LHCN-M2 (cell line): ENCODE measurements at places on chromosomes 2 and 18.

DNA sequence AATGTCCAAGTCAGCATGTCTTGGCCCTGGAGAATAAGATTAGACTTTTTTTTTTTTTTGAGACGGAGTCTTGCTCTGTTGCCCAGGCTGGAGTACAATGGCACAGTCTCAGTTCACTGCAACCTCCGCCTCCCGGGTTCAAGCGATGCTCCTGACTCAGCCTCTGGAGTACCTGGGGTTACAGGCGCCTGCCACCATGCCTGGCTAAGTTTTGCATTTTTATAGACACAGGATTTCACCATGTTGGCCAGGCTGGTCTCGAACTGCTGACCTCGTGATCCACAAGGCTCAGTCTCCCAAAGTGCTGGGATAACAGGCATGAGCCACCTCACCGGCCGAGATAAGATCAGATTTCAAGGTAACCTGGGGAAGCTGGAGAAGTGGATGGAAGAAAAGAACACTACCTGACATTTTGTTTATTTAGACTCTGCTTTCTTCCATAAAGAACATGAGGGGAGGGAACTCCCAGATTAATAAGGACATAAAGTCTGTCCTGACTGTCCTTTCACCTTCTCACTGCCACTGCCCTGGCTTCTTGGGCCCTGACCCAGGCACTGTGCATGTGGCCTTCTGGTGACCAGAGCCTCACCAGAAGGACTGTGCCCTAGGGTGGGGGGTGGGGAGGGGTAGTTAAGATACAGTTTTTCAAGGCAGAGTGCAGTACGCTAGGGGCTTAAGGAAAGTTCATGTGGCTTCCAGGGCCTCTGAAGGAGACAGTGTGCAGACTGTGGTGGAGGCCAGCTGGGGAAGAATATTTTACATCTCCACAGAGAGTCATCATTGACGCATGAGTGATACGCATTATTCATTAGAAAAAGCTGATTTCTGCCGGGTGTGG lies 4.8 kb upstream of the IMPA2 start:
- DNase-seq = peak; percentile 66

GRCh38 chr2:179037807-179038206 lies 12.1 kb downstream of the CCDC141 start:
- DNase-seq = no peak

GRCh38 chr2:169286624-169287231 lies 75.6 kb downstream of the LRP2 start:
- no peak for DNase-seq

DNA sequence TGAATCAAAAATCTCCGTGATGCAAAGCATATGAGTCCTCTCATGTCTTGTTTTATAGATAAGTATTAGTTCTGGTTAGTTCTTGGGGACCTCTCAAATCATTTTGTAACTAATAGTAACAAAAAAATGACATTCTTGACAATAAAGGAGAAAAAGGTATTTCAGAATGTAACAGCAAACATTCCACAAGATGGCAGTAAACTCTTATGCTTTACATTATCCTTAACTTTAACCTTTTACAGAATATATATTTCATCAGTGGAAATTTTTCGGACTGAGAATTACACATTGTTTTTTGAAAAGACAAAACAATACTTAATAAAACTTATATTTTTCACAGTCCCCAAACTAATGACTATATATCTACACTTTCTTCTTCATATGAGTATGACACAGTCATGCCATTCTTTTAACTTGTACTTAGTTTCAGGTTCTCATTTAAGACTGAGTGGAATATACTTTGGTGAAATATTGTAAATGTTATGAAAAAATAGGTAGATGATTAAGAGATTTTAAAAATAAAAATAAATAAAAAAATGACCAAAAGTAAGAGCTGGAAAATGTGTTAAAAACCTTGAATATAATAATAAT lies 142.9 kb upstream of the NXPH2 start:
- DNase-seq = peak; percentile 45

- DNase-seq = no peak
Measured at GRCh38 chr2:124213977-124214587, 189.0 kb downstream of the CNTNAP5 start.

DNA sequence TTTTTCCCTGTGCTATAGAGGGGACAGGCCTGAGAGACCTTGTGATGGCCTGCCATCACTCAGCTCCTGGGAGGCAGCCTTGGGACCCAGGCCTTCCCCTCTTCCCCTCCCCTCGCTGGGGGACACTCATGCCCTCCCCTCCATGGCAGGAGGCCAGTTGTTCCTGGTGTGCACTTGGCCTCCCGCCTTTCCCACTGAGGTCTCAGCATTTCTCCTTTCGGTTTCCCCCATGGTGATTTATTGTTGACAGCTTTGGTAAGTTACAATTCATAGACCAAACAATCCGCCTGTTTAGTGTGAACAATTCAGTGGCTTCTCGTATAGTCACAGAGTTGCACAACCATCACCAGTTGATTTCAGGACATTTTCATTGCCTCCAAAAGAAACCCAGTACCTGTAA lies 10.2 kb upstream of the CNDP1 start:
- DNase-seq = no peak

DNA sequence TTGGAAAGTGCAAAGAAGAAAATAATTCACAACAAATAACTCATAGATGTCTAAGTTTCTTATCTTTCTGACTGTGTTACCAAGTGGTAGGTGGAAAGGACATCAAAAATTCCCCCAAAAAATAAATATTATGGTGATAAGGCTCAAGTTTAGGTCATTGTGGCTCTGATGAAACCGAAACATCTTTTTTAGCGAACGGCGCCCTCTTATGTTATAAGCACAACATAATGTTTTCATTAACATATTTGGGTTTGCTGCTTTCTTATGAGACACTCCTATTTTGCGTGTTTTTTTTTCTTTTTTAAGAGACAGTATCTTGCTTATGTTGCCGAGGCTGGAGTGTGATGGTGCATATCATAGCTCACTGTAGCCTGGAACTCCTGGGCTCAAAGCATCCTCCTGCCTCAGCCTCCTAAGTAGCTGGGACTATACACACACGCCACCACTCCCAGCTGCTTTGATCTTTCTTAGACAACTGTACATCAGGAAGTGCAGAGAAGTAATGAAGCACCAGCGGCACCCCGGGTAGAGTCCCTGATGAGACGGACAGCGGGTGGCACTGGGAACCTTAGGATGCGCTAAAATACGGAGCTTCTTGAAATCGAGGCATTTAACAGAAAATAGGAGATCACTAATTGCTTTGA lies 38.5 kb upstream of the SLC35G4 start:
- peak; percentile 21 for DNase-seq

DNA sequence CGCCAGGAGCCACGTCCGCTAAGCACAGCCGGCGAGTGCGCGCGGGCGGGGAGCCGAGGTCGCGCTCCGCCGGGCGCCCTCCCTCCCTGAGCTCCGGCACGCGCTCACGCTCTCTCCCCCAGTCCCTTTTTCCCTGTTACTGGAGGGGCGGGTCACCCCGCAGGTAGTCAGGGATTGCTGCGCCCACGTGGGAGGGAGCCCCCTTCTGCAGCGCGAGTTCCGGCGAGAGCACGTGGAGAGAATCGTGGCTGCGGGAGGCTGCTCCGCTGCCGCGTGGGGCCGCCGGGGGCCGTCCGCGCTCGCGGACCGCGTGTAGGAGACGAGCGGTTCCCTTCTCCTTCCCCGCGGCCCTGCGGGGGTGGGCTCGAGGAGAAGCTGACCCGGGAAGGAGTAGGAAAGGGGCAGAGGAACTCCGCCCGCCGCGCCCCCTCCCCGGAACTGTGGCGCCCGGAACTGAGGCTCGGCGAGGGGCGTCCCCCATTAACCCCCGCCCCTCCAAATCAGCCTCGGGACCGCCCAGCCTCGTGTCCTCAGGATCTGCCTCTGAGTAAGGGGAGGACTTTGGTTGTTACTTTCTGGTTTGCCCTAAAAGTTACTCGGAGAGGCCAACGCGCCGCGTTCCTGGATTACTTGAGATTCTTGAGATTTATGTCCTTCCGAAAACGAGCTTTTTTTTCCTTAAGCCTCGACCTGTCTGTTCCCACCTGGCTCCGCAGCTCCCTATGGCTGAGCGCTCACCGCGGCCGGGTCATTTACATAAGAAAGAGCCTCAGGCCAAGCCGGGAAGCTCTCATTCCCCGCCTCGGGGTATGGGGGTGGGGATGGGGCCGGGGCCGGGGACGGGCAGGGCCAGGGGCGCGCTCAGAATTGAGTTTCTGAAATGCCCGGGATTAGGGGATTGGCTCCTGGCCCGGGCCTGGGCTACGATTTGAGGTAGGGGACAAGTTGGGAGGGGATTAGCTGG lies 1.1 kb downstream of the HK2 start:
- peak; percentile 41 for DNase-seq

GRCh38 chr2:102304711-102305611 lies 6.4 kb upstream of the IL1RL1 start:
- no peak for DNase-seq

GRCh38 chr2:9217838-9218770 lies 11.5 kb downstream of the ASAP2 start:
- no peak for DNase-seq

DNA sequence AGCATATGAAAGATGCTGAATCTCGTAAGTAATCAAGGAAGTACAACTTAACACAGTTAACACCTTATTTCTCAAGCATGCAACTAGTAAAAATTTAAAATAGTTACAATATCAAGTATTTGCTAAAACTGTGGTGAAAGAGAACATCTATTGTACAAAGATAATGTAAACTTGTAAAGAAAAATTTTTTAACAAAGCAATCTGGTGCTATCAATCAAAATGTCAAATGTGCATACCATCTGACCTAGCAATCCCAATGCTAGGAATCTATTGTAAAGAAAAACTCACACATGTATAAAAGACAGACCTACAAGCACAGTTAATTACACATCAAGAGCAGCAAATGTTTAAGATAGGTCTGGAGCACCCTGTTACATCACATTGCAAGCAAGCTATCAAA lies 90.1 kb downstream of the SLC66A3 start:
- DNase-seq = no peak

- DNase-seq = no peak
Measured at GRCh38 chr2:149625671-149626070, 38.1 kb upstream of the MMADHC start.
